ENCODE measurements at places on chromosomes 6 and 20.
A peak's percentile ranks its signal among the peaks of the same experiment; 100 is the strongest.

DNA sequence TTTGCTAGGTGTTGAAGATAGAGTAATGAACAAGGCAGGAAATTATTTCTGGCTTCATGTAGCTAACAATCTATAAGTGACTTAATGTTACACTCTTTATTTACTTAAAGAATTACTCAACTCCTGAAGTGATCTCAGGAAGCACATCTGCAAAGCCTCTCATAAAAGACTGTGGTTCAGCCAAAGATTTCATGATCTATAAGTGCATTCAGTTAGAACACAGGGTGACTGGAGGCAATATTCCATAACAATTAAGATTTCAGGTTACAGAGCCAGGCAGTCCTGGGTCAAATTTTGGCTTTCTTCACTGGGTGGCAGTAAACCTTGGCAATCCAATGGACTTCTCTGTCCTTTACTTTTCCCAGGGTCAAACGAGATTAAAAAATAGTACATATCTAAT, 204.0 kb downstream of the TPBG start:
- DNase-seq, result no peak

- no peak for DNase-seq
These were observed 7.0 kb downstream of the MUC21 start for GRCh38 chr6:30990422-30991086.

DNA sequence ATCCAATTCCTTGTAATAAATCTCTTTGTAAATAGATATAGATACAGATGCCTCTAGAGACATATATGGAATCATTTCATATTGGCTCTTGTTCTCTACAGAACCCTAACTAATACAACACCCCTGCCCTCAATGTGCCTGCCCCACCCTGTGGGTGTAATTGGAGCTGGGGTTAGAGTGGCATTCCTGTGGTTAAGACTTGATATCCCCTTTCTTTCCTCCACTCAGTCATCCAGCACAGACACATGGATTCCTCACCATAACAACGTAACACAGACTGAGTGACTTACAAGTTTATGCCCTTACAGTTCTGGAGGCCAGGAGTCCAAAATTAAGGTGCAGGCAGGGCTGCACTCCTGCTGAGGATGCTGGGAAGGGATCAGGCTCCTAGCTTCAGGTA, 42.8 kb downstream of the C6orf118 start:
- no peak for DNase-seq

DNA sequence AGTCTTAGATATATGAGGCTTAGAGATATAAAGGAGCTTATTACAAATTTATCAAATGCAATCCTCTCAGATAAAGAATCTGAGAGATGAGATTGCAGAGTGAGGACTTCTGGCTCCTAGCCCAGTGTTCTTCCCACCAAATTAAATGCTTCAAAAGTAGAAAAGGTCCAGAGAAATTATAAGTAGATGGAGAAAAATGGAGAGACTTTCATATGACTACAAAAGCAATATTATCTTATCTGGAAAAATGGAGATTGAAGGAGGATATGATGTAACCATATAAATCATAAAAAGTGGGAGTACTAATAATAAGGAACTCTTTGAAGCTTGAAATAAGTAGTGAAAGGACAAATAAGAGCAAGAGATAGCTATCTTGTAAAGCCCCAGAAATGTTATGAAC, 2.8 kb downstream of the KCTD20 start:
- no peak for DNase-seq

DNA sequence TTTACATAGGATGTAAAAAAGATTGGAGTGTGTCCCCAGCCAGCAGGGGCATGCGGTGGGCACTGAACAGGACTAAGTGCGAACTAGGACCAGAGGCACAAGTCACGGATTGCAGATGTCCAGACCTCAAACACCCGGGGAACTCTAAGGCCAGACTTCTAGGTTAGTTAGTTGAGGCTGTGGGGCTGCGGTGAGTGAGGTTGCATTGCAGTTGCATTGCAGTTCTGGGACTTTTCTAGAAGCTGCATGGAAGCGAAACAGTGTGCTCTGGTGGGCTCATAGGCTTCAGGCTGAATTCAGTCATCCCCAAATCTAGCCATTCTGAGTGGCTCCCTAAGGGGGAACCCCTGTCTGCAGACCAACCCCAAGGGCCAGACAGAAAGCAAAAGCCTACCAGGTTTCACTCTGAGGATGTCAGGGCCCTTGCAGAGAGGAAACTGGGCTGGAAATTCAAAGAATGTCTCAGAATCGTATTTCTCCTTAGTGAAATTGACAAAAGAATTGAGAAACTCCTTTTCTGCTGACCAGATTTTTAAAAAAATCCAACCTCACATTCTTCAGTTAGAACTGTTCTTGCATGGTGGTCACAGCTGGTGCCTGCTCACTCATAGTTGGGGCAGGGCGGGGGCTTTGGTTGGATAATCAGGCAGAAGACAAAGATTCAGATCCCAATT, 182.8 kb downstream of the ZDHHC14 start:
- DNase-seq, result peak; percentile 74

DNA sequence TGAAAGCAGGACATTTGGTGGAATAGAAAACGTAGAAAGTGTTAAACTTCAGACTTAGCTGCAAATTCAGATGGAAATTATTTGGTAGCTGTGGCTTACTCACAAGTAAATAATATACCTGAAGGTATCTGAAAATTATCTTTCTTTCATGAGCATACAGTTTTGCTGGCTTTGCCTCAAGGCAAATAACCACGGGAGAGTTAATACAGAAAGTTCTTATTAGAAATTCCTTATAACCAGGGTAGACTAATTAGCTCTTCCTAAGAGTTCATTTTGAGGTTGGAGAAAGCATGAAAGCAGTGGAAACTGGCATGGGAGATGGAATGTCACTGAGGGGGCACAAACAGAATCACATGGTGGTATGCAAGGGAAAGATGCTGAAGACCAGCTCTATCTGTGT, 217.5 kb downstream of the CD83 start:
- no peak for DNase-seq

DNA sequence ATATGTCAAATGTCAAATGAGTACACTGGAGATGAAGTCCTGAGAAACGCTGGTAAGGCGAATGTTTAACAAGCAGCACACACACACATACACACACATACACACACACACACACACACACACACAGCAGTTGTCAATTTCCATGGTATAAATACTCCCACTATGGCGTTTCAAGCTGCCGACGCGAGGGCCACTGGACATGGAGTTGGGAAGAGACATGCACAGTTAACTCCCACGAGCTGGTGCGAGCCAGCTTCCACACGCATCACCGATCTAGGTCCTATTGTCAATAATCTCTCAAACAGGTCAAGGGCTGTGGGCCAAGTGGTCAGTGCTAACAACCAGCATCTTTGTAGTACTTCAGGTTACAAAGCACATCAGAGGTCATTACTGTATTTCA, 58.9 kb downstream of the TRERF1 start:
- DNase-seq, result no peak

DNA sequence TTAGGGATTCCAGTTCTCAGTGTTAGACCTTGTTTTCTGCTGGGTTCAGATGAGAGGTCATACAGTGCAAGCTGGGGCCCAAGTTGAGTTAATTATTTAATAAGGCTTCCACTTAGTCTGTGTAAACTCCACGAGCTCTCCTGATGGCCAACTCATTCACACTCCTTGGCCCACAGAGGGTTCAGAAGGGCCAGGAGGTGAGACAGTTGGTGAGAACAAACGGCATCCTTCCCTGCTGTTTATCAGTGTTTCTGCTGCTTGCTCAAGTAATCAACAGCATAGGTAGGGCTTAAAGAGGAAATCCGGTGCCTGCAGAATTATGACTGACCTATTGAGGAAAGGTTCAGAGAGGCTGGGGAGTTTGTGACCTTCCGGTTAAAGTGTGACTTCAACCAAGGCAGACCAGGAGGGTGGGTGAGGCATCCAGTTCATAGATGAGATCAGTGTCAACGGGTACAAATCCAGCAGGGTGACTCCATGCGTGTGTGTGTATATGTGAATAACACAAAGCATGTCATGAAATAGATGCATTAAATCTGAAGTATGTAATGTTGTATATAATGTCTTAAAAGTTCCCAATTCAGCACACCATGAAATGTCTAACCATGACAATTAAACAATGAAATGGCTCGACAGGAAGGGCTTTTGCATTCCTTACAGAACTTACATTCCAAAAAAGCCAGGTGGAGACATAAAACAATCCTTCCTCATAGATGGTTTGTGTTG, 37.4 kb upstream of the BCAS1 start:
- no peak for DNase-seq

DNA sequence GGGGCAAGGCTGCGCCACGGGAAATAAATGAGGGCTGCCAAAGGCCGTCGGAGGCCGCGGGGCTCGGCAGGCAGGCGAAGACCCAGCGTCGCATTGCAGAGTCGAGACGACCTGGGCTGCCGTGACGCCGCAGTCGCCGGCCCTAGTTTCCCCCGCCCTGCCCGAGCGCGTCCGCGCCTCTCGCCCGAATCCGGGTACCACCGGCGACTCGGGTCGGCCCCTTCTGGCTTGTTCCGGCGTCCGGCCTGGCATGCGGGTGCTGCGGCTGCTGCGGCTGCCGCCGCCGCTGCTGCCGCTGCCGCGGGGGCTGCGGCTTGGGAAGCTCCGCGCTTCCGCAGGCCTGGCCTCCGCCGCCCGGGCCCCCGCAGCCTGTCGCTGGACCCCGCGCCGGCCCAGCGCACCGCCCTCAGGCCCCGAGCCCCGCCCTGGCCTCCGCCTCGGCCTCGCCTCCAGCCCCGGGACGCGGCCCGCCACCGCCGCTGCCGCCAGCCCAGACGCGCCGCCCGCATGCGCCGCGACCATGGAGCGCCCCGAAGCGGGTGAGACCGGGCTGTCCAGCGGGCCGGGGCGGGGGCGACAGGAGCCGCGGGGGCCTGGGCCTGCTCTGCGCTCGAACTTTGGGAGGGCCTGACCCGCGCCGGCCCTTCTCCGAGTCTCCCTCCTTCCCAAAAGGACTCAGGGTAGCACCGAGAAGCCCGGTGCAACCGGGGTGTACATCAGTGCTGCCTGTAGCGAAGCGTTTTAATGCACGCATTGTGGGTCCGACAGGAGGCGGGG, at the start of gene AKAP7:
AKAP7 (plus strand) TSS at position 224 of the 777 bp plus-strand sequence; CDS start at position 521, 297 bp downstream.
- no peak for DNase-seq

Measured in GM12864 (cell line).